Erythroblast (primary cell): ENCODE measurements at places on chromosomes 16 and 17.

DNA sequence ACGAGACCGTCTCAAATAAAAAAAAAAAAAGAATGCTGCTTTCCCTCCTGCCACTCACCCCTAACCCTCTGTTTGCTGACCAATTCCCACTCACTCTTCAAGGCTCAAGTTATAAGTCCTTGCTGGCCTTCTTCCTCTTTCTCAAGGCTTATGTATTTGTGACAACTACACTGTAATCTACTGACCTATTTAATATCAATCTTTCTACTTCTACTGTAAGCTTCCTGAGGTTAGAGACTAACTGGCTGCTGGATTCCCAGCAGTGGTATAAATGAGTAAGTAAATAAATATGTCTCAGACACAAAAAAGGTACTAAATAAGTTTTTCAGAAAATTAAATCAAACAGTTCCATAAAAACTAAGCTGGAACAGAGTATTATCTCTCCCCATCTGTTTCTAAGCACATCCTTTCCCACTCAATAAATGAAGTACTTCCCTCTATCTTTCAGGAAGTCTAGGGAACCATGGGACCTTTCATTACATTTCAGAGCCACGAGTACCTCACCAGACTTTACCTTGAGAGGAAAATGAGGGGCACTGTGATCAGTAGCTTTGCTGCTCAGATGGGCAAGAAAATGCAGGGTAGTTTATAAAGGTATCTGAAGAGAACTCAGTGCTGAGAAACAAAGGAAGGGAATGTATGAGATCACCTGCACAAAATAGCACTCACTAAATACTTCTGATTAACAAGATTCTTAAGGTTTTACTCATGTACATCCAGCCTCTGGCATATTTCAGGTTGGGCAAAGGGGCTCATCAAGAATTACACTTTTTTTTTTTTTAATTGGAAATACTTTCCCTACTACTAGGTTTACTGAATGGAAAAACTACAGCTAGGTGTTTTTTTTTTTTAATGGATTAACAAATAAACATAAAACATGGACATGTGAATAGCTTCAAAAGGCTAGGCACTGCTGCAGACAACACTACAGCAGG, 10.8 kb downstream of the SSH2 start:
- DNase-seq: no peak

- DNase-seq: no peak
Observed at GRCh38 chr16:78507576-78507975, 408.1 kb downstream of the WWOX start.

GRCh38 chr16:31572821-31573220, 45.1 kb downstream of the AHSP start:
- no peak for DNase-seq

DNA sequence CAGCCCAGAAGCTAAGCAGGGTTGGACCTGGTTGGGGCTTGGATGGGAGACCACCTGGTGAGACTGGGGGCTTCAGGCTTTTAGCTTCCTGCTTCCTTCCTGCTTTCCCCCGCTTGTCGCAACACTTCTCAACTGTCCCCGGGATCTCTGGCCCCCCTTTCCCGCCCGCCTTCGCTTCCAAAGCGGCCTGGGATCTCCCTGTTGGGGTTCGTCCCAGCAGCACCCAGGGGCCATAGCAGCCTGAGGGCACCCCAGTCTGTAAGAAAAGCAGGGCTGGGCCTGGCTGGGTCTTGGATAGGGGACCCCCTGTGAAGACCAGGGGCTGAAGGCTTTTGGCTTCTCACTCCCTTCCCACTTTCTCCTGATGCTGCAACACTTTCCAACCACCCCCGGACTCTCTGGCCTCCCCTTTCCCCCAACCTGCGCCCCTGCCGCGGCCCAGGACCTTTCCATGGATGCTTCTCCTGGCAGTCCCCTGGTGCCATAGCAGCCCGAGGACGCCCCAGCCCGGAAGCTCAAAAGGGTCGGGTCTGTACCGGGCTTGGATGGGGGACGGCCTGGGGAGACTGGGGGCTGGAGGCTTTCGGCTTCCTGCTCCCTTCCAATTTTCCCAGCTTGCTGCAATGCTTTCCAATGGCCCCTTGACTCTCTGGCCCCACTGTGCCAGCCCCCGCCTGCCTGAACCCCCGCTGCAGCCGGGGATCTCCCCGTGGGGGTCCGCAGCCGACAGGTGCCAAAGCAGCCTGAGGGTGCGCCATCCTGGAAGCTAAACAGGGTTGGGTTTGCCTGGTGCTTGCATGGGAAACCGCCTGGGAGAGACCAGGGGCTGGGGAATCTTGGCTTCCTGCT, 2276.2 kb downstream of the TP53TG3F start:
- no peak for DNase-seq

- DNase-seq: no peak
Observed at GRCh38 chr16:1688807-1689560, 10.9 kb downstream of the JPT2 start.

DNA sequence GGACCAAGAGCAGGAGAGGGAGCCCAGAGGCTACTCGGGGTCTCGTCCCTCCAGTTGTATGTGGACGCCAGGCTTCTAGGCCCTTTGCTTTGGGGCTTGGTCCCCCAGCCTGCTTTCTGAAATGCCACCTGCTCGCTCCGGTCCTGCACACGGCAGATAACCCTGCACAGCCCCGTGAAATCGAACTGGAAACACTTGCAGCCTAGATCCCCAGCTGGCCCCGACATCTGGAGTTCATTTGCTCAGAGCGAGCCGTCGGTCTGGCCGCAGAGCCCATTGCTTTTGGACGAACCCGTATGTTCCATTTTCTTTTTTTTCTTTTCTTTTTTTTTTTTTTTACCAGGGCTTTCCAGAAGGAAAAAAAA, 22.9 kb downstream of the C1QTNF1 start:
- no peak for DNase-seq

DNA sequence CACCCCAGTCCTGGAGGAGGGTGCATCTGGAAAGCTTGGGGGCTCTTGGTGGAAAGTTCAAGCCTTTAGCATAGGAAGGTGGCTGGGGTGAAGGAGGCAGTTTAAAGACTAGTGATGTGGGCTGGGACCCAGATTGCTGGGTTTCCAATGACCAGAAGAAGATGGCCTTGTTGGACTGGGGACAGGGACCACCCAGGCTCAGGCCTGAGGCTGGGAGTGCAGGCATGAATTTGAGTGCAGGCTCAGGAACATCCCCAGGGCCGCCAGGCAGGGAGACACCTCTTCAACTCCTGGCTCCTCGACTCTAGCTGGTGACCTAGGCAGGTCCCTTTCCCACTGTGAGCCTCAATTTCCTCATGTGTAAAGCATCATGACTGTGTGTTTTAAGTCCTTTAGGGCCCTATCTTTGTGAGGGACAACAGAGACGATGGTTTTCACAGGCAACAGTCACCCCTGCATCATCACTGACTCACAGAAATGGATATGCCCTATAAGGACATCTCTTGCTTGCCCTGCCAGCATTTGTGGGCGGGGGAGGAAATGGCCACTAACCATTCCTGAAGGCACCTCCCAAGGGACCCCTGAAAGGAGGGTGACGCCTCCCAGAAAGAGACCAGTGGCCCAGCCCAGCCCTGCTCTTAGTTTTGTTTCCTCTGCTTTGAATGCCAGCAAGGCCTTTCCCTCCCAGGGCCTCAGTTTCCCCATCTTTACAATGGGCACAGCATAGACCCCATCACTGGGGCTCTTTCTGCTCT, 11.1 kb downstream of the NLRC5 start:
- peak; percentile 23 for DNase-seq

- no peak for DNase-seq
Observed at GRCh38 chr17:75698659-75699058, 22.6 kb upstream of the ITGB4 start.

DNA sequence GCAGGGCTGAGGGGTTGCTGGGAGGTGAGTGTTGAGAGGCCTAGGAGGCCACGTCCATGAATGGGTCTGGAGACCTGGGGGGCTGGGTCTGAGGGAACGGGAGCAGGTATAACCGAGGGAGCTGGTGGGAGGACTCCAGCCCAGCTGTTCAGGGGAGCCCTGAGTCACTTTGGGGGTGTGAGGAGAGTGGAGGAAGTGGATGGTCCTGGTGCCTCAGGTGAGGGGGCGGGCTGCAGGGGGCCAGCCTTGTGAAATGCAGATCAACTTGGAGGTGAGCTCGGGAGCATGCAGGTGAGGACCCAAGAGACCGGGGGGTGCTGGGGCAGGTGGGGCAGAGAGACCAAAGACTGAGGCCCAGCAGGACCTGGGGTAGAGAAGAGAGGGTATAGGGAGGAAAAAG, 79.6 kb downstream of the KCNJ12 start:
- no peak for DNase-seq

- no peak for DNase-seq
Observed at GRCh38 chr17:79625706-79626105, 14.9 kb upstream of the RBFOX3 start.

GRCh38 chr16:16186820-16187219, 36.5 kb downstream of the ABCC6 start:
- DNase-seq: no peak

- DNase-seq: no peak
Observed at GRCh38 chr16:6827931-6828330, 504.7 kb upstream of the RBFOX1 start.

DNA sequence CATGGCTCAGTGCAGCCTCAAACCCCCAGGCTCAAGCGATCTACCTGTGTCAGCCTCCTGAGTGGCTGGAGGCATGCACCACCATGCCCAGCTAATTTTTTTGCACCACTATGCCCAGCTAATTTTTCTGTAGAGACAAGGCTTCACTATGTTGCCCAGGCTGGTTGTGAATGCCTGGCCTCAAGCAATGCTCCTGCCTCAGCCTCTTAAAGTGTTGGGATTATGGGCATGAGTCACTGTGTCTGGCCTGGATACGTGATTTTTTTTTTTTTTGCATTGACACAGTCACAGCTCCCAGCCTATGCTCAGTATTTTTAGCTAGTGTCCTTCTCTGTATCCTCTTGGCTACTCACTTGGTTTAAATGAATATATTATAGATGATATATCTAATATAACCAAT, 377.0 kb upstream of the TNRC6C start:
- no peak for DNase-seq

GRCh38 chr17:59333836-59334235, 2.4 kb downstream of the YPEL2 start:
- no peak for DNase-seq

GRCh38 chr17:10265100-10265810, 66.8 kb upstream of the GAS7 start:
- no peak for DNase-seq

DNA sequence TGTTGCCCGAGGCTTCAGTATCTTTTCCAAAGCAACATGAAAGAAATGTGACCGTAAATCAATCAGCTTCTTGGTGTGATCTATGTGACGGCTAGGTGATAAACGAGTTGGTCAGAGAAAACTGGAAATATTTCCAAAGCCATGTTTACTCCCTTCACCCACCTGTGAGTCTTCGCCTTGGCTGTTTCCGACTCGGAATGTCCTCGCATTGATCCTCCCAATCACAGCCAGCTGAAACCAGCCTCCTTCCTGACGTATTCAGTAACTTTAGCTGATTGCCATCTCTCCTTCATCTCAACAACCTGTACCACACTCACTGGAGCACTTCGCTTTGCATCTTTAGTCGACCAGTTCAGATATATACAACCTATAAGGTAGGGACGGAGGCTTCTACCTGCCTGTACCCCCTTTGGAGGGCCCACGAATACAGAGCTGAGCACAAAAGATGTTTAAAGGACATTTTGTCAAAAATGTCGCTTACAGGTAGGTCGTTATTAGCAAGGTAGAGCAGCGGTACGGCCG, 705 bp downstream of the KRABD2 start:
- no peak for DNase-seq

DNA sequence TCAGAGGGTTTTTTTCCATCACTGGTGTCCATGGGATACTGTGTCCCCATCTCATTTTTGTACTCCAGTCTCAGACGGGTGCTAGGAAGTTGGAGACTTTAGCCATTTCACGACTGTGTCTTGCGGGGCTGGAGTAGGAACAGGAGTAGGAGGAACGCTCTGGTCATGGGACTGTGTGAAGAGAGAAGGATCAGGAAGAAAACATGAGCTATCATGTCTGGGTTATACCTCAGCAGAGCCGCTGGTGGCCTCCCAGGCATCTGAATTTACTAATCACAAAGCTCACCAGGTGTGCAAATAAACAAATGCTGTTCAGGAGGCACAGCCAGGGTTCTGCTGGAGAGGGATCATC, 225.4 kb downstream of the SEC14L1 start:
- DNase-seq: no peak

DNA sequence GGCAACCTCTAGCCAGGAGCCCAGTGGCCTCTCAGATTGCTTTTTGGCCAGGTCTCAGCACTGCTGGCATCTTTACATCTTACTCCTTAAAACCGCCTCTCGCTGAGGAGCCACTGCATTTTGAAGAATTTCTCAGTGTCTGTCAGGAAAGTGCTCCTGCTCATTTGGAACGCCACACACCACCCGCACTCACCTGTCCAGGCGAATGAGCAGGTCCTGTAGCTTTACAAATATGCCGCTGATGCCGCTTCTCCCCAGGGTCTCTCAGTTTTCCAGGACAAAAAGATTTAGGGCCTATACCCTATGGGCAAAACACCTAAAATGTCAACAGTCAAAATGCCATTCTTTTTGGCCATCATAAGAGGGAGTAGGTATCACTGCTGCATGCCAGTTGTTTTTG, 22.1 kb downstream of the CYB561 start:
- DNase-seq: no peak

- peak; percentile 38 for DNase-seq
Observed at GRCh38 chr16:67169642-67170167, 633 bp upstream of the NOL3 start.

DNA sequence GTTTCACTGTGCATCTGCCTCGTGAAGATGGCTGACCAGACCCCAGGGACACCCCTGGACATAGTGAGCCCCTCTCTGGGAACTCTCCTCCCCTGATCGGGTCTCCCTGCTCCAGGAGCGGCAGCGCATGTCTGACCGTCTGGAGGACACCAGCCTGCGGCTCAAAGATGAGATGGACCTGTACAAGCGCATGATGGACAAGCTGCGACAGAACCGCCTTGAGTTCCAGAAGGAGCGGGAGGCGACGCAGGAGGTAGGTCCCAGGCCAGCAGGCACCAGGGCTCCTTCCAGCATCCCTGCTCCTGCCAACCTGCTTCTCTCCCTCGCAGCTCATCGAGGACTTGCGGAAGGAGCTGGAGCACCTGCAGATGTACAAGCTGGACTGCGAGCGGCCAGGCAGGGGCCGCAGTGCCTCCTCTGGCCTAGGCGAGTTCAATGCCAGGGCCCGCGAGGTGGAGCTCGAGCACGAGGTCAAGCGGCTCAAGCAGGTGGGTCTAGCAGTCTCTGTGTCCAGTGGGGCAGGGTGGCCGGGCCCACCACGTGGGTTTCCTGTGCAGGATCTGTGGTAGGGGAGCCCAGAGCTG, 136.9 kb downstream of the RAB11FIP4 start:
- DNase-seq: no peak

DNA sequence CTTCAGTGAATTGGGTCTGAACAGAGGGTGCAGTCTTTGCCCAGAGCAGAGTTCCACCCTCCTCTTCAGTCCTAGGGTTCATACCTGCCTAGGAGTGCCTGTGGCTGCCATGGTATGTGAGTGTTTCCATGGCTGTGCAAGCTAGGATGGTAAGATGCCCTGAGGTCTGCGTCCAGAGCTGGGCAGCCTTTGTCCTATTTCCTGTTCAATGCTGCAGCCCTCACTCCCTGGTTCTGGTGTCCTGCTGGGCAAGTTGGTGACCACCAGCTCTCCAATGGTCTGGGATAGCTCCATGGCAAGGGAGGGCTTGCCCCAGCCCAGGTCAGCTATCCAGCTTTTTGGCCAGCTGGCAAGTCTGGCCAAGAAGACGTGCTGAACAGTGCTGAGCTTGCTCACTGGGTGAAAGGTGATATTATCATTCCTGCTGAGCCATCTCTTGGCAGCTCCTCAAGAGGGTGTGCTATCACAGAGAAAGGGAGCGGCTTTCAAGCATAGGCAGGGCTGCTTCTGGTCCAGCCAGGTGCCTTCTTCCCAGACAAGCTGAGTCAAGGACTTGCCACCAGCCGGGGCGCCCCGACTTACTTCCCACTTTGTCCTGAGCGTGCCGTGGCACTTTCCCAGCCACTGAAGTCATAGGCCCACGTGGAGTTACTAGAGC, 13.0 kb upstream of the NFATC3 start:
- DNase-seq: peak; percentile 92
